ENCODE measurements at places on chromosomes 5 and 9.

DNA sequence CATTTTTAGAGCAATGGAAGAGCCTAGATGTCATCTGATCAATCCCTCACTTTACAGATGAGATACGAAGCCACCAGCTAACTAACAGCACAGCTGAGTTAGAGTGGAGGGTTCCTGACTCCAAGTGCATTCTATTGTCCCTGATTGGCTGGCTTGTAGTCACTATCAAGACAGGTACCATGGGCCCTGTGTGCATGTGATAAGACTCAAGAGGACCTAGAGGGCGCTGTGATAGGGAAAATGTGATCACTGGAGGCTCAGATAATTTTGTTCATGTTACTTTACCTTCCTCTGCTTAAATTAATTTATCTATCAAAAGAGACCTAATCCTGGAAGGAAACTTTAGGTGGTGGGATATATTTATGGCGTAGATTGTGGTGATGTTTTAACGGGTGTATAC, 19.5 kb upstream of the SNAPC3 start:
- DNase-seq, result no peak

DNA sequence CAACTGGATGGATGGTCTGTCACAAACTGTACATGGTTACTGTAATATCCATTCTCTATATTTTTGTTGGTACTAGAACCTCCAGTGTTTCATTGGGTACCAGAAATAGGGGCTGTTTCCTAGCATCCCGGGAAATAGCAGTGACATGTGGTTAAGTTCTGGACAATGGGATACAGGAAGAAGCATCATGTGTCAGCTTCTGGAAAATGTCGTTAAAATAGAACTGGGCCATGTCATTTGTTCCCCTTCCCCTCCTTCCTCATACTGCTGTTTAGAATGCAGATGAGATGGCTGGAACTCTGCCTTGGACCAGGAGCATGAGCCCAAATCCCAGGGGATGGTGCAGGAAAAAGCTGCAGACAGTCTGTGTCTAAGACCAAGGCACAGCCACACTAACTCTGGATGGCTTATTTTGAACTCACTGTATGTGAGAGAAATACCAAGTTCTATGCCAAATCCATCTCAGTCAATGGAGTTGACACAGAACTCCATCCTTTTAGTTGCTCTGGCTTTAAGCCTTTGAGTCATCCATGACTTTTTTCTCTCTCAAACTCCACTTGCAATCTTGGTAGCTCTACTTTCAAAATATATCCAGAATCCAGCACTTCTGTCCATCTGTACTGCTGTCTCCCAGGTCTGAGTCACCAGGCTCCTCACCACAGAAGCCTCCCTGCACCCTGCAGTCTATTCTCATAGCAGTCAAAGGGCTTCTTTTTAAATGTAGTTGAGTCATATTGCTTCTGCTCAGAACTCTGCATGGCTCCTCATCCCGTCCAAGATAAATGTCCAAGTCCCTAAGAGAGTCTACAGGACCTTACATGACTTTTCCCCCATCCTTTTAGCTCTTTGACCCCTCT, 184.2 kb downstream of the NSG2 start:
- peak; percentile 94 for DNase-seq

DNA sequence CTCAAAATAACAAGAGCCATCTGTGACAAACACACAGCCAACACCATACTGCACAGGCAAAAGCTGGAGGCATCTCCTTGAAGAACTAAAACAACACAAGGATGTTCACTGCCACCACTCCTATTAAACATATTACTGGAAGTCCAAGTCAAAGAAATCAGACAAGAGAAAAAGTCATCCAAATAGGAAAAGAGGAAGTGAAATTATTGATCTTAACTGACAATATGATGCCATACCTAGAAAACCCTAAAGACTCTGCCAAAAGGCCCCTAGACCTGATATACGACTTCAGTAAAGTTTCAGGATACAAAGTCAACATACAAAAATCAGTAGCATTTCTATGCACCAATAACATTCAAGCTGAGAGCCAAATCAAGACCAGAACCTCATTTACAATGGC, 30.0 kb upstream of the MACIR start:
- no peak for DNase-seq

DNA sequence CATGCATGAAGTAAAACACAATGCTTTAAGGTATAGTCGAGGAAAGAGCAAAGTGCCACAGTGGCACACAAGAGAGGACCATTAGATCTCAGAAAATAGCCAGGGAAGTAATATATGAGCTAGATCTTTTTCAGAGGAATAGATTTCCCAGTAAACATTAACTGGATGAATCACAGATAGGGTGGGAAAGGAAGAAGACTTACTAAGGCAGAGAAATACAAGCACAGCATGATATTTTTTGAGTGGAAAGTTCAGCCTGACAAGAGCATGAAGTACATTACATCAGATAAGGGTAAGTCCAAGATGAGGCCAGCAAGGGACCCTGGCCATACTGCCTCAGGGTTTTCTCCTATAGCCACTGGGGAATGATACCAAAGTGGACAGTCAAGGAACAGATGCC, 804.6 kb upstream of the DMAC1 start:
- no peak for DNase-seq

DNA sequence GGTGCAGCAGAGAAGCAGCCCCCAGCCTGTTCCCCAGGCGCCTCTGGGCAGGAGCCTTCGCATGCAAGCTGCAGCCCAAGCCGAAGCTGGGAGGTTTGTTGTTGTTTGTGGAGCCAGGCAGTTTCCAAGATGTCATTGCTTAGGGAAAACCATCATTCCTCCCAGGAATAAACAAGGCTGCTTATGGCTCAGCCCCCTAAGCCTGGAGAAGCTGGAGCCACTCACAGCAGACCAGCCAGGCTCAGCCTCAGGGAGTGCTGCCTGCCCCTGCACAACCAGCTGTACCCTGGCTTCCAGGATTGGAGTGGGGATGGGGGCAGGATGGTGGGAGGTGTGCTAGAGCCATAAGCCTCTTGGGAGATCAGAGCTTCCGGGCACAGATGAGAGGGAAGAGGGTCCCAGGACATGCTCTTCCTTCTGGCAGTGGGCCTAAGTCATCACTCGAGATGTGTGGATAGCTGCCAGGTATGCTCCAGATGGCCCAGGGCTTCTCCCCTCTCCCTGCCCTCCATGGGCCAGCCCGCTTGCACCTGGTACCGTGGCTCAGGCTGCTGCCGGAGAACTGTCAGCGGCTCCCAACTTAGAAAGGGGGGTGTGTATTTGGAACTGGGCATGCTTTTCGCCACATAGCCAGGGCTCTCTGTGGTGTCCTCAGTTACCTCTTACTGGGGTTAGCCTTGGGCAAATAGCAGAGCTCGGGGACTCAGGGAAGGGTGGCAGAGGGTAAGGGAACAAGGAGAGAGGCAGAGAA, 105.2 kb downstream of the RGS3 start:
- no peak for DNase-seq

DNA sequence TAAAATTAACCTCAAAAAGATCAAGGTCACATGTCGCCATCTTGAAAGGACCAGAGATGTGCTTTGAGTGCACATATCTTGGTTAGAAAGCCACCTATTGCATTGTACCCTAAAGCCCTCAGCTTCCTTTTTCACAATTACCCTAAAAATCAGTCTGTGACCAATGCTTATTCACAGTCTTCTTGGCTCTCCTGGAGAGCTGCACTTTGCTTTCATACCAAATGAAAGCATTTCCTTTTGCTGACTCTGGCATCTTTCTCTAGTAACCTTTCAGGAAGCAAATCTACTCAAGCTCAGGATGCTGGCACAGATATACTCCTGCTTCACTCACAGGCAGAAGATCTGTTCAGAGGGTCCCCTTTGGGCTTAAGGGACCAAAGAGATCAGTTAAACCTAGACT, 160.7 kb upstream of the PUM3 start:
- no peak for DNase-seq

- DNase-seq, result no peak
These were observed 71.5 kb downstream of the DOCK8 start for GRCh38 chr9:286071-286740.

DNA sequence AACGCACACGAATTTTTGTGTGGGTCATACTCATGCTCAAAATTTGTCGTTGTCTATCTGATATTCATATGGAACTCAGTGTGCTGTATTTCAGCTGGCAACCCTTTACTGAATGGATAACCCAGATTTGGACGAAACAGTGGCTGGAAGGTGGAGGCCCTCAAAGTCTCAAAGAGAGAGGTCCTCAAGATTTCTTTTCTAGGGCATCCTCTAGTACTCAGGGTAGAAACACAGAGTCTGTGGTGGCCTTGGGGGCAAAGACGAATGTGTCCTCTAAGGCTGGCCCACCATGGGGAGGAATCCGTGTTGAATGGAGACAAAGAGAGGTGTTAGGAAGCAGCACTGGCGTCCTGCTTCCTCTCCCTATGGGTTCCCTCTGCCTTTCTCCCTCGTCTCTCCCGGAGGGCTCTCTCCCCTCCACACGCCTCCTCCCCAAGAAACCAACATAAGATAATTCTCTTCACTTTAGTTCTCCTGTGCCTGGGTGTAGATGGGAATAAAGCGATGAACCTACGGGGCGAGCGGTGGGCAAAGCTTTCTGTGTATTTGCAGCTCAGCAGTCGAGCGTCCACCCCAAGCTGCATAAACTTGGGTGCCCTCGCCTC, 333.7 kb downstream of the CWC27 start:
- DNase-seq, result no peak

GRCh38 chr5:57007344-57007743, 55.4 kb upstream of the MIER3 start:
- no peak for DNase-seq

GRCh38 chr9:126836216-126836615, 24.2 kb upstream of the ZBTB34 start:
- DNase-seq, result no peak

DNA sequence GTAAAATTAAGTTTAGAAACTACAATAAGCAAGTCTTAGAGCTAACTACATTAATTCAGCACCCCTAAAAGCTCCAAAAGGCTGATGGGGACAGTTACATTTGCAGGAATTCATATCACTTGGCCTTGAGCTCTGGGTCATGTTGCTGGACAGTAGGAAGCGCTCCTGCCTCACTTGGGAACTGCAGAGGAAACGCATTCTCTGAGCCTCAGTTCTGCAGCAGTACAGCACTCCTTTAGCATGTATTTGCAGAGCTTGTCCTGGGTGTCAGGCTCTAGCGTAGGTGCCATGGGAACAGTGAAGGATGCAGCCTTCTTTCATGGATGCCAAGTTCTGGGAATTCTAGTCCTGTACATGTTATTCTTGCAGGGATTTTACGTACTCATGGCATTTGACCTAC, 710.4 kb downstream of the IRX1 start:
- no peak for DNase-seq

- peak; percentile 85 for DNase-seq
These were observed 114.0 kb downstream of the ADAMTSL1 start for GRCh38 chr9:18588002-18588401.

- peak; percentile 58 for DNase-seq
These were observed 28.9 kb downstream of the HABP4 start for GRCh38 chr9:96478829-96479371.

DNA sequence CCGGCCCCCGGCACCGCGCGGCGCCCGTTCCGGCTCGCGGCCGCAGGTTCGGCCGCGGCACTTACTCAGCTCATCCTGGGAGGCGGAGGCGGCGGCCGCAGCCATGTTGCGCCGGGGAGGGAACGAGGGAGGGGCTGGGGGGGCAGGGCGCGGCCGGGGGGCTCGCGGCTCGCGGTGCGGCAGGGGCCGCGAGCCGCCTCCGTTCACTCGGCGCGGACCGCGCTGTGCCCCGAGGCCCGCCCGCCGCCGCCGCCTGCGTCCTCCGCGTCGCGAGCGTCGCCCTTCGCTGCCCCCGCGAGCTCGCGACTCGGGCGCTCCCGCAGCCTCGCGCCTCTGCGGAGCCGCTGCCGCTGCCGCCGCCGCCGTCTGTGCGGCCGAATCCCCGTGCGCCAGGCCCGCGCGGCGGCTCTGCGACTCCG, 735 bp downstream of the ECPAS start:
- DNase-seq, result peak; percentile 66

DNA sequence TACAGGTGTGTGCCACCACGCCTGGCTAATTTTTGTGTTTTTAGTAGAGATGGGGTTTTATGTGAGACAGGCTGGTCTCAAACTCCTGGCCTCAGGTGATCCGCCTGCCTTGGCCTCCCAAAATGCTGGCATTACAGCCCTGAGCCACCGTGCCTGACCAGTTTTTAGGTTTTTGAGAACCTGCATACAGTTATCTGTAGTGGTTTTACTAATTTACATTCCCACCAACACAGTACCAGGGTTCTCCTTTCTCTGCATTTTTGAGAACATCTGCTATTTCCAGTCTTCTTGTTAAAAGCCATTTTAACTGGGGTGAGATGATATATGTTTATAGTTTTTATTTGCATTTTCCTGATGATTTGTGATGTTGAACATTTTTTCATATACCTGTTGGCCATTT, 12.8 kb downstream of the DMXL1 start:
- DNase-seq, result no peak

DNA sequence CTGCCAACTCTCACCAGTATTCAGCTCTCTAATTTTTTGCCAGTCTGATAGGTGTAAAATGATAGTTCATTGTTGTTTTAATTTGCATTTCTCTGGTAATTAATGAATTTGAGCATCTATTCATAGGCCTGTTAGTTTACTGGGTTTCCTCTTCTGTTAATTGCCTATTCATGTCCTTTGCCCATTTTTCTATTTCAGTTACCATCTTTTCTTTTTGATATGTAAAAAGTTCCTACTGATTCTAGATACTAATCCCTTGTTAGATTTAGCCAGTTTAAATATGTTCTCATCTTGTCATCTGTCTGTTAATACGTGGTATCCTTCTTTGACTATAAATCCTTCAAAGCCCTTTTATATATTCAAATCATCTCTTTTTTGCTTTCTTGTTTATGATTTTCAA, 247.8 kb downstream of the ARHGAP26 start:
- no peak for DNase-seq

- DNase-seq, result no peak
These were observed 403 bp downstream of the KIF2A start for GRCh38 chr5:62306323-62306895.

- DNase-seq, result no peak
These were observed 25.9 kb downstream of the QRFP start for GRCh38 chr9:130870491-130871381.

DNA sequence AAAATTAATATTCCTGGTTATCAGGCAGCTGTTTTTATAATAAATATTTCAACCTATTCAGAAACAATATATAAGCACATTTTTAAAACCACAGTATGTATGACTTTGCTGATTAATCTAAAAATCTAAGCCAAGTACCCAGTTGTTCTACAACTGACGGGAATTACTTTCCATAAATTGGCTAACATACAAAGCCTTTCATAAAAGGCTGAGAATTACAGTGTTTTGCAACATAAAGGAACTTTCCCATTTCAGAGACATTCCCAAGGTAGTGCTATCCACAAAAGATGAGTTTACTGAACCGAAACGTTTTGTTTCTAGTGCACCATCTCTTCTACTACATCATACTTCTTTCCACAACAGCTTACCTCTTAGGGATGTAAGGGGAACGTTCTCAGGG, 7.2 kb downstream of the RNF145 start:
- DNase-seq, result no peak

- peak; percentile 52 for DNase-seq
These were observed 105.1 kb upstream of the SLC25A48 start for GRCh38 chr5:135729321-135729786.

DNA sequence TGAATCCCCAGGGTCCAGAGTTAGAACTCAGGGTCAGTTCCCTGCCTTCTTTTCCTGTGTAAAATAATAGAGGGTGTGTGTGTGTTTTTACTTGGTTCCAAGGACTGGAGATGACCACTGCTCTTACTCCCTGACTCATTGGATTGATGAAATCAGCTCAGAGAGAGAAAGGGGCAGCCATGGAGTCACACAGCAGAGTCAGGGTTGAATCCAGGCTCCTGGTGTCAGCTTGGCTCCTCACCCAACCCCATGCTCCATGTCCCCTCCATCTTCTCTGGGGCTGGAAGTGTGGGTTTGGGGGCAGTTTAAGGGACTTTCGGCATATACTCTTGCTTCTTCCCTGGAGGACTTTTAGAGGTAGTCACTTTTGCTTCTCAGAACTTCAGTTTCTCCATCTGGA, 21.6 kb downstream of the DAB2IP start:
- DNase-seq, result no peak

Measured in fibroblast of skin of right biceps (primary cell).